ENCODE measurements at places on chromosomes 7 and 10. TPM values are rescaled to one million over a fixed set of nuclear protein-coding genes. Genes with fewer than 3 reads are reported as not detected.

DNA sequence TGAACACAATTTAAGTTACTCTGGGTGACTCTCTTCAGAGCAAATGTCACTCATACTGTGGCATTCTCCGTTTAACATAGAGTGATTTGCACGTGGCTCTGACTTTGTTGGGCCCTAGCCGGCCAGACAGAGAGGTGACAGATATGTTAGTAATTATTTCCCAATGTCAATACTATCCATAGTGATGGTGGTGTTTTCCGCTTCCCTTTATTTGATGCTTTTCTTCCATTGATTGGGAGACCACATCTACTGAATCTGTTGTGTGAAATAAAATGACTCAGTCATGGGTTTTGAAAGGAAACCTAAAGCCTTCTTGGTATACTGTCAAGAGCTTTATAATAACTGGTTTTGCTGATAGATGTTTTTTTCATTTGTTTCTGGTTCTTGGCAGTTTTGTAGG lies 7.4 kb downstream of the AVL9 start:
- no peak for DNase-seq

DNA sequence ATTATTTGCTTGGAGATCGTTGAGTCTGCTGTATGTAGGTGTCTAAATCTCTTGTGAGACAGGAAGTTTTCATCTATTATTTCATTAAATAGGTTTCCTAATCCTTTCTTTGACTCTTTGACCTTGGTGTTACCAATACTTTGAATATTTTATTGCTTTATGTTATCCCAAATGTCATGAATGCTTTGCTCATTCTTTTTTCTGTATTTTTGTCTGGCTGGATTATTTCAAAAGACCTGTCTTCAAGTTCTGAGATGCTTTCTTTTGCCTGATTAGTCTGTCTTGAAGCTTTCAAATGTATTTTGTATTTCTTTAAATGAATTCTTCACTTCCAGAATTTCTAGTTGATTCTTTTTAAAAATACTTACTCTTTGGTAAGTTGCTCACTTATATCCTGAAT lies 27.3 kb downstream of the UBE3C start:
- no peak for DNase-seq

GRCh38 chr10:107409522-107409921 lies 245.0 kb upstream of the SORCS1 start:
- DNase-seq: peak; percentile 22

DNA sequence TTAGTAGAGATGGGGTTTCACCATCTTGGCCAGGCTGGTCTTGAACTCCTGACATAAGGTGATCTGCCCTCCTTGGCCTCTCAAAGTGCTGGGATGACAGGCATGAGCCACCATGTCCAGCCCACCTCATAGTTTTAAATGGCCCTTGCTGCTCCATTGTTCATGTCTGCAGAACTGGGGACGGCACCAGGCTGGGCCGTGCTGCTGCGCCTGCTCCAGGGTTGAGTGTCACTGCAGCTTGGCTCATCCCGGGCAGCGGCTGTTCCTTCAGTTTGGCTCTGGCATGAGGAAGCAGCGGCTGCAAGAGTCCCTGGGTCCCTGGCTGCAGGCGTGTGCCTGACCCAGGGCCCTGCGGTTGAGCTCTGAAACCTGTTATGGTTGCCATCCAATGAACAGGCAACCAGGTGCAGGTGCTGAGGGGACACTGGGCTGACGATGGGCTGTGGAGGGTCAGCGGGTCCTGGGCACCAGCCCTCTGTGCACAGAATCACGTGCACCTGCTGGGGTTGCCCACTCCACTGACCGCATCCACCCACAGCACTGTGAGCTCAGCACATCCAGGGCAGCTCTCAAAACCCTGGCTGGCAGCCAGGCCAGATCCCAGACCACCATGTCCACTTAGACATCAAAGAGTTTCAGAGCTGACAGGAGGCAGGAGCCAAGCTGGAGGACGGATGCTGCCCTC lies 70.2 kb upstream of the PPP2R2D start:
- DNase-seq: no peak

- no peak for DNase-seq
Measured at GRCh38 chr7:158809596-158809995, 19.7 kb downstream of the ESYT2 start.

- no peak for DNase-seq
Measured at GRCh38 chr7:122543166-122543565, 155.8 kb downstream of the RNF133 start.

- DNase-seq: no peak
Measured at GRCh38 chr7:93551063-93551895, 23.2 kb downstream of the CALCR start.

- DNase-seq: no peak
Measured at GRCh38 chr7:81159402-81159801, 240.6 kb upstream of the SEMA3C start.

GRCh38 chr7:73623798-73624668 lies at the start of gene MLXIPL:
MLXIPL (minus strand) TSS chr7:73624522; CDS start chr7:73624492, 30 bp downstream.
- peak; percentile 87 for DNase-seq

- DNase-seq: no peak
Measured at GRCh38 chr7:21084286-21084685, 297.6 kb upstream of the SP8 start.

The AKR1C8 gene
- total RNA-seq: not detected

- DNase-seq: no peak
Measured at GRCh38 chr10:112896722-112897121, 53.3 kb upstream of the TCF7L2 start.

- no peak for DNase-seq
Measured at GRCh38 chr7:85693326-85693725, 506.5 kb upstream of the SEMA3D start.

GRCh38 chr10:101087965-101088364 lies 26.2 kb downstream of the KAZALD1 start:
- DNase-seq: no peak

The CALML3 gene
- total RNA-seq: not detected

DNA sequence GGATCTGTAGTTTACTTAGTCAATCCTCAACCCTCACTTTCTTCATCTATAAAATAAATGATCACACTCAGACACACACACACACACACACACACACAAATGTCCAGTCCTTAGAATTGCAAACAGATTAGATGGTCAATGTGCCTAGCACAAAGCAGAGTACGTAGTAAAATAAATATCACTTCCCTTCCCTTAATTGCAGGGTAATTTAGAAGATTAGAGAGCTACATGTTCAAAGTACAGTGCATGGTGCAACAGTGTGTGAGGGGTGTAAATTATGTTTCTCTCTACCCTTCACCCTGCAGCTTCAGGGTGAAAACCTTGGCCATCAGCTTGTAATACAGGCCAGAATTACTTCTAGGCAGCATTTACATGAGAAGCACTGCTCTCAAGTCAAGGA lies 187.0 kb upstream of the GHITM start:
- no peak for DNase-seq

The DNAJC2 gene
- total RNA-seq: 12.0 TPM

The PLCE1 gene
- 3.5 TPM for total RNA-seq

DNA sequence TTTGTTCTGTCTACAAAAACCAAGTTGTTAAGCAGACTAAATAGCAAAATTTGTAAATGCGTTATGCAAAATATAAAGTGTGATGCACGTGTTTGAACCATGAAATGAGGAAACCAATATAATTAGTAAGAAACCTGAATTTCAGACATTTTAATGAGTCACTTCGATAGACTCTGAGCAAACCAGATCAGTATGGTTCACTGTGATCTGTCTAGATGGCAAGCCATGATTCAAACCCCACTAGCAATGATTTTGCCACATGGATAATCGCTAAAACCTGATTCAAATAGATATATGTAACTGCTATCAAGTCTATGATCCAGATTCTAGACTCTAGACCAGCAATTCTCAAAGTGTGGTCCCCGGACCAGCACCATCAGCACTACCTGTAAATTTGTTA lies 24.8 kb downstream of the ZC3HAV1 start:
- no peak for DNase-seq

The MMRN2 gene
- total RNA-seq: 17.4 TPM

The CHST12 gene
- total RNA-seq: 26.8 TPM

DNA sequence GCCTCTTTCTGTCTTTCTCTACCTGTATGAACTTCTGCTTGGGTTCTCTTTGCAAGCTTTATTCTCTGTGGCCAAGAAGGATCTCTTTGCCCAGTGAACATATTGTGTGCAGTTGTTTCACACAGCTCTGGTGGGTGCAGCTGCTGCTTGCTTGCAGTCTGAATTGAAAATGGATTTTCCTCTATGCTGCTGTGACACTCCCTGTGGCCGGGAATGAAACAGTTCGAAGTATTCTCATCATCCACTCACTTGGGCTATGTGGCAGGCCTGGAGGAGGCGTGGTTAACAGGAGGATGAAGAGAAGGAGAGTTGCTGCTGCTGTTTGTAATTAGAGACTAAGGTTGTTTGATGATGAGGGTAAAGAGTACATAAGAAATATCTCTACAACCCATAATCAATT lies 28.4 kb upstream of the ITGA8 start:
- DNase-seq: no peak

The HECW1 gene
- 3.8 TPM for total RNA-seq

The FRMPD2 gene
- 0.23 TPM for total RNA-seq

- DNase-seq: peak; percentile 83
Measured at GRCh38 chr7:36303202-36304098, 86.2 kb upstream of the ANLN start.

DNA sequence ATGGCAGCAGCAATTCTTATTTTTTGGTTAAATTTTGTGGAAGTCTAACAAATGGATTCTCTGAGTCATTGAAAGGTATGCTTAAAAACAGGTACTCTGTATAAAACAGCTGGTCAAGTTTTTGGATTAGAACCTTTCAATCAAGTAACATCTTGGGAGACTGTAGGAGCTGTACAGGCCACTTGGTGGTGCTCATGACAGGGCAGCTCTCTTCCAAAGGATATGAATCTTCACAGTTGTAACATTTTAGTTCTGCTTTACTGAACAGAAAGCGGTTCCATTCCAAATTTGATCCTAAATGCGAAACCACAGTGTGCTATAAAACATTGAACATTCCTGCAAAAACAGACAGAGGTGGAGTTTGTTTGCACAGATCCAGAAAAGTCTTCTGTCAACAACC lies 44.5 kb upstream of the AGR3 start:
- DNase-seq: peak; percentile 41

DNA sequence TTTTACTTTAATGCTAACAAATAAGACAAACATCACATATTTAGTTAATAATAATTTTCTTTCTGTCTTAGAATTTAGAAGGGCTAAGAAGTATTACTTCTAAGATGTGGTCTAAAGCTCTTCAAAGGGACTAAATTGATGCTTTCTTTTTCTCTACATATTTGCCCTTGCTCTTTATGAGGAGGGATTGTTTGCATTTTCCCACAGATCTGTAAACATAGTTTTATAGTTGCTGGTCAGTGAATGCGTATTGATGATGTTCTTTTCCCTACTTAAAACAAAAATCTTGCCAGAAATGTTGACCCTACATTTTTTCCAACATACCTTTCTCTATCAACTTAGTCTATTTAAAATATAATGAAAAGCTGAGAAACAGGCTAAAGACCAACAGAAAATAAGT lies 372.4 kb upstream of the LRGUK start:
- no peak for DNase-seq

DNA sequence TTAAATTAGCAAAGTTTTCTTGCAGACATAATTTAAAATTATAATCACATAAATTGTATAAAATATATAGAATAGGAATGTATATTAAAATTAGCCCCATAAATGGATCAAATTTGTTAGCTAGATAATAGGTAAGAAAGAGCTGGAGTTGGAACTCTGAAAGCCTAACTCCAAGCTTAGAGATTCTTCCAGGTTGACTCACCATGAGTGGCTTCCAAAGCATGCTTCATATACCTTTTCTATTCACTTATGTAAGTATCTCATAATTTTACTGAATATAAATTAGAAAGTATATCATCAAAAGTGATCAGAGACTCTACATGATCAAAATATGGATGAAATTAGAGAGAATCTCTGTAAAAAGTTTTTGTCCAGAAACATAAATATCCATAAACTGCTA lies 320.7 kb upstream of the MAGI2 start:
- no peak for DNase-seq

The POLR2J3 gene
- total RNA-seq: 28.1 TPM

DNA sequence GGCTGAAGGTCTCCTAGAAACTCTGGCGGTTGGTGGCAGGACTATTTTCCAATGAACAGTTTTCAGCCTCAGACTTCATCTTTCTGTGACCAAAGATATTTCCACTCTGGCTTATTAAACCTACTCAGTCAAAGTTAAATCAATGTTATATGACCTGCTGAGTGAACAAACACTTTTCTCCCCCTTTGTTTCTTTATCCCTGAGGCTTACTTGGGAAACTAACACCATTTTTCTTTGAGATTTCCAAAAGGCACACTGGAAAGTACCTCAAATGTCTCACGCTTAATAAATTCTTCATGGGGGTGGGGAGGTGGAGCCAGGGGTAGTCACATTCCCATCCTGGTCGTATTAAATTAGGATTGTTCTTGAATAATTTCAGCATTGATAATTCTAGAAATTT lies 1.8 kb downstream of the TMEM26 start:
- DNase-seq: no peak

DNA sequence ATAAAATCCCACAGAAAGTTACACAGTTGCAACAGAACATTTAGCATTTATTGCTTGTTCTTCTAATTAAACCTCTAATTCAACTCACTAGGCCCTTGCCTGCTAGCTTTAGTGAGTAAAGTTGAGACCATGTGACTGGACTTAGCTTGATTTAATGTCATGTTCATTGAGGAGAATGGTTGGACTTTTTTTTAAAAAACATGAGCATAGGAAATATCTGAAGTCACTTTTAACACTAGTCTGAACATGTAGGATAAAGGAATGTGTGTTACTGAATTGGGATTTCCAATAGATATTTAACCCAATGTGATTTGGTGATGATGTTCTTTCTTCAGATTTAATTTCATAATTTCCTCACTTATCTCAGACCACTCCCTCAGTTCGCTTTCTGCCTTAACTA lies 24.6 kb upstream of the GLCCI1 start:
- DNase-seq: no peak

DNA sequence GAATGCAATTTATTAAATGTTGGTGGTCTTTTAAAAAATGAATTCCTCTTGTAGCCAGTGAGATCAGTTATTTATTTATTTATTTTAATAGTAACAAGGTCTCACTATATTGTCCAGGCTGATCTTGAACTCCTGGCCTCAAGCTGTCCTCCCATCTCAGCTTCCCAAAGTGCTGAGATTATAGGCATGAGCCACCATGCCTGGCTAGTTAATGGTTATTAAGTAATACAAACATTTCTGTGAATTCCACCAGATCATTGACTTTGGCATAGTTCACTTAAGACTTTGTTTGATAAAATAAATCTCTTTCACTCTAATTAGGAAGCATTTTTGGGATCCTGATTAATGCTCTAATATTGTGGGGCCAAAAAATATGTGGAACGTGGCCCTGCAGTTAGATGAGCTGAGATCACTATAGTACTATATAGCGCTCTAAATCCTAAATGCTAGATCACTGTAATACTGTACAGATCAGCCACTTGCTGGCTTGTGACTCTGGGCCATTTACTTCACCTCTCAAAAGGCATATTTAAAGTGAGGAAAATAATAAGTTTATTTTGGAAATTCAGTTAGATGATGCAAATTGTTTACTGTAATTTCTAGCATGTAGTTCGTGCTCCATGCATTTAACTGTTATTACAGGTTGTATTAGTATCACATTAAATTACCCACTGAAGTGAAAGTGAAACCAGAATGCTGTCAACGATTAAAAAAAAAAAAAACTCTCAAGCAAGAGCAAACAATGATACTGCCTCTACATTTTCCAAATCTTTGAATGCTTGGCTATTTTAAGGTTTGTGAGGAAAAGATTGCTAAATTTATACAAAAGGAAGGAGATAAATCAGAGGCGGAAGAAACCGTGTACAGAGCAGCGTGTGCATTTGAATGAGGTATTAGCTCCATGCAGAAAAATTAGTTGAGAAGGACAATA lies 15.9 kb upstream of the FAS start:
- DNase-seq: no peak

- DNase-seq: no peak
Measured at GRCh38 chr10:125089469-125089868, 70.9 kb downstream of the CTBP2 start.

The CCDC3 gene
- 304 TPM for total RNA-seq
